Stimulated activated naive CD4-positive, alpha-beta T cell (primary cell): ENCODE measurements at places on chromosomes 2 and 18.

GRCh38 chr2:137959166-137959565 lies 5.1 kb upstream of the HNMT start:
- no peak for DNase-seq

- no peak for DNase-seq
Measured at GRCh38 chr2:124822516-124822915, 797.4 kb downstream of the CNTNAP5 start.

DNA sequence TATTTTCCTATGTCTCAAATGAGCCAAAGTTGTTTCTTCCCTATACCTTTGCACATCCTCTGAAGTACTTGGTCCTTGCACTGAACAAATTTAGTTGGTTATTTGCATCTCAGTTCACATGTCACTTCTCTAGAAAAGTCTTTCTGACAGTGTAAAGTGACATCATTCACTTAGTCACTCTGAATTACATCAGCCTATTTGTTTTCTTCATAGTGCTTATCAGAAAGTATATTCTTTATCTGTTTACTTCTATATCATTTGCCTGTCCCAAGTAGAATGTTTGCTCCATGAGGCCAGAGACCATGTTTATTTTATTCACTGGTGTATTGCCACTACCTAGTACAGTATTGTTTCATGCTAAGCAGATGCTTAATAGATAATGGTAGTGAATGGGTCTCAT lies 173.7 kb downstream of the HNMT start:
- no peak for DNase-seq

DNA sequence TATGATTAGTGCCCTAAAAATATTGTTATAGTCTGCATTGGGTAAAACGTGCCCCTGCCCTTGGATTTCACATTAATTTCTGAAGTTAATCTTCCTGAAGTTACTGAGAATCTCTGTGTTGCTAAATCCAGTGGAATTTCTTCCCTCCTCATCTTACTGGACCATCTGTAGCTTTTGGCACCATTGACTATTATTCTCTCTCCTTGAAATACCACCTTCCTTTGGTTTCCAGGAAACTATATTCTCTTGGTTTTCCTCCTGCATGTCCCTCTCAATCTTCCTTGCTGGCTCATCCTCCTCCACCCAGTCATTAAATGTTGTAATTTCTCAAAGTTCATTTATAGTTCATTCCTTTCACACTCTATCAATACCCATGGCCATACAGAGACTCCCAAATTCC lies 110.6 kb upstream of the SLC35G4 start:
- DNase-seq, result no peak

DNA sequence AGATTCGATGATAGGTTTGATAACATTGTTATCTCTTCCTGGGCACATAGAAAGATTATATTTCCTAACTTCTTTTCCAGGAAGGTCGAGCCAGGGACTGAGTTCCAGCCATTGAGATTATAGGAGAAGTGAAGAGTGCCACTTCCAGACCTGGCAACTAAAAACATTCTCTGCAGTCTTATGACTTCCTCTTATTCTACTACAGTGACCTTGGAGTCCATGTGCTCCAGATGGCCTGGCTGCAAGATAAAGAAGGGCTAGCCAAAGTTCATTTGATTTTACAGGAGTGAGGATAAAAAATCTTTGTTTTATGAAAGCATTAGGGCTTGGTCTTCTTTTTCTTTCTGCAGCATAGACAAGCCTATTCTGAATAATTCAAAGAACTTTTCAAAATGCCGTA lies 363.0 kb downstream of the FSIP2 start:
- DNase-seq, result no peak

DNA sequence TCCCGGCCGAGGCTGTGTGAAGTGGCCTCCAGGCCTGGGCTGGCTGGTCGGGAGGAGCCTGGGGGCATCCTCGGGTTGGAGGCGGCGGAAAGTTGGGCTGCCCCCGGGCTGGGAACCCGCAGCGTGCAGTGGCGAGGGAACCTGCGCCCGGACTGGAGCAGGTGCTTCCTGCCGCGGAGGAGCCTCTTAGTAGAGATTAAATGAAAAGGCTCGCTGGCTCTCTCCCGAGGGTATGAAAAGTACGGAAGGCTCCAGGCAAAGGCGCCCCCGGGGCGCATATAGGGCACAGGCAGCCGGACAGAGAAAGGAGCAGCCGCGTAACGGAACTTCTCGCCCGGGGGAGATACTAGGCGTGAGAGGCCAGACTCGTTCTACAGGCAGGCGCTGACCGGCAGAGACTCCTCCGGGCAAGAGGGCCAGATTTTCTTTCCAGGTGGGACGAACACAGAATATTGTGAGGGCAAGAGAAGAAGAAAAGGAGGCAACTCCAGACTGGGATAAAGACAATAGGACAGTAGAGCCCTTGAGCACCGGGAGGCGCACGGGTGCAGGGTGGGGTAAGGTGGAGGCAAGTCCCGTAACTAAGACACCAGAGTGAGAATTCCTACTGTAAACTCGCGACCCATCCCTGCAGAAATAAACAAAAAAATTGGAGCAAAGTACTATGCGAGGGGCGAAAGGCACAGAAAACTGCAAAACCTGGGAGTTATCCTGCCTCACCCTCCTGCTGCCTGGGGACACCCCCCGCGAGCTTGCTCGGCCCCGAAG lies 816 bp downstream of the CDH2 start:
- no peak for DNase-seq

- no peak for DNase-seq
Measured at GRCh38 chr2:143428700-143429099, 299.5 kb downstream of the ARHGAP15 start.

GRCh38 chr2:66888791-66889631 lies 454.1 kb downstream of the MEIS1 start:
- no peak for DNase-seq

DNA sequence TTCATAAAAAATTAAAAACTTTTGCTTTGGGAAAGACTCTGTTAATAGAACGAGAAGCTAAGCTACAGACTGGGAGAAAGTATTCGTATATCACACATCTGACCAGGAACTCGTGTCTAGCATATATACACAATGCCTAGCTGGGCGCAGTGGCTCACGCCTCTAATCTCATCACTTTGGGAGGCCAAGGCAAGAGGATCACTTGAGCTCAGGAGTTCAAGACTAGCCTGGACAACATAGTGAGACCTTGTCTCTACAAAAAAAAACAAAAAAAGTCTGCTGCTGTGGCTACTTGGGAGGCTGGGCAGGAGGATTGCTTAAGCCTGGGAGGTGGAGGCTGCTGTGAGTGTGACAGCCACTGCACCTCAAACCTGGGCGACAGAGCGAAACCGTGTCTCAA lies 46.6 kb downstream of the EPB41L5 start:
- no peak for DNase-seq

- DNase-seq, result no peak
Measured at GRCh38 chr2:196268538-196269338, 97.4 kb upstream of the STK17B start.

GRCh38 chr2:53504507-53504906 lies 263.1 kb upstream of the CHAC2 start:
- DNase-seq, result no peak

GRCh38 chr2:201735486-201735885 lies 37.0 kb upstream of the MPP4 start:
- DNase-seq, result no peak

- DNase-seq, result peak; percentile 17
Measured at GRCh38 chr2:9703085-9703678, 72.4 kb upstream of the YWHAQ start.

DNA sequence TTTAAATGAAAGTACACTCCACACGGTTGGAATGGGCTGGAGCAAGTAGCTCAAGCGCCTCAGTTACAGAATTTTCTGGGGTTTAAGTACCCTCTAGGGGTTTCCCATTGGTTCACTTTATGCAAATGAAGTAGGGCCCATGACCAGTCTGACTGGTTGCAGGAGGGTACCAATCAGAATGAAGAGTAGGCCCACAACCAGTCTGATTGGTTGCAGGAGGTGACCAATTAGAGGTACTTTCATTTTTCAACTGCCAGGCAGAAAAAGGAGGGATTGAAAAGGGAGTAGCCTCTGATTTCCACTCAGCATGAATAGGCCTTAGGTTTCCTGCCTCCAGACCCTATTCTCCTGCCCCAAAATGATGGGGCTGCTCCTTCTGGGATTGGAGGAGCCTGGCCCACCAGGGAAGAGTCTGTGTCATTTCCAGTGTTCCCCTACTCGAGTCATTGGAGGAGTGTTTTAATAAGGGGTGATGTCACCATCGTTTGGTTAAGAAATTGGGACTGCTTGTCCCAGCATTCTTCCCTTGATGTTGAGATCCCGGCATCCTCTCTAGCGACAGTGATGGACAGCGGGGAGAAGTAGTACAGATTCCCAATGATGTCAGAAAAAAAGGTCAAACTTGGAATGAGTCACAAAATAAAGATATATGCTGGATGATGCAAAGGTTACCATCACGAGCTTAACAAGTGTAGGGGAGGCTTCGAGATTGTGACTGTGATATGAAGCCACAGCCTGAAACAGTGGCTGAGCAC lies 210.4 kb downstream of the SH3BP4 start:
- DNase-seq, result no peak
